ENCODE measurements at places on chromosomes 3 and 15.

GRCh38 chr3:4828279-4829030 is 150.8 kb upstream of the BHLHE40 start:
- no peak for DNase-seq

- no peak for DNase-seq
Measured at GRCh38 chr15:89851673-89852341, 37.2 kb upstream of the ANPEP start.

GRCh38 chr3:48400824-48401433 is 28.9 kb downstream of the FBXW12 start:
- peak; percentile 15 for DNase-seq

DNA sequence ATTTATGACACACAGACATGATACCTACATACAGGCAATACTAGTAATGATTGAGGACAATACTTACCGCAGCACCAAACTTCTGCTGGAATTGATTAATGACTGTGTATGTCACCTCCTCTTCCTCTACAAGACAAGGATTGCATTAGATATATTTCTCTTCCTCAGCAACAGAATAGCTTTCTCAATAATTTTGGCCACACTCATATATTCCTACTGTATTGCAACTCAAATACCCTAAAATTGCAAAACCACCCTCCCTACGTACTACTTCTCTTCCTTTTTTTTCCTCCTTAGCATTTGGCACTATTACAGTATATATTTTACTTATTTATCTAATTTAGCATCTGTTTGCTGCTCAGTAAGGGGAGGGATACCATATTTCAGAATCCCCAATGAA is 14.8 kb downstream of the EXD1 start:
- no peak for DNase-seq

DNA sequence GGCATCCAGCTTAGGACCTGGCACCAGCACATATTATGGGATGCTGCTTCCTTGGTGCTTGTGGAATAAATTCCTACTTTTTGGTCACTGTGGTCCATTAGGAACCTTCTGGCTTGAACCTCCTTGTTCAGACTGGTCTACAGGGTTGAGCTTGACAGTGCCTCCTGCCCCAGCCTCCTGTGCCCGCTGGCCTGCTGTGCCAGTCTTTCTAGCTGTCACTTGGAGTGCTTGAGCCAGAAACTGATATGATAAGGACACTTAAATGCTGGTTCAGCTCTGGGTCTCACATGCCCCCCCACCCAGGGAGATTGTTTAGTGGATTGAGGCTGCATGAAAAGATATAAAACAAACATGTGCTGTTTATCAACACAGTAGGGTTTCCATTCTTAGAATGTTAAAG is 147.8 kb downstream of the SLCO3A1 start:
- no peak for DNase-seq

DNA sequence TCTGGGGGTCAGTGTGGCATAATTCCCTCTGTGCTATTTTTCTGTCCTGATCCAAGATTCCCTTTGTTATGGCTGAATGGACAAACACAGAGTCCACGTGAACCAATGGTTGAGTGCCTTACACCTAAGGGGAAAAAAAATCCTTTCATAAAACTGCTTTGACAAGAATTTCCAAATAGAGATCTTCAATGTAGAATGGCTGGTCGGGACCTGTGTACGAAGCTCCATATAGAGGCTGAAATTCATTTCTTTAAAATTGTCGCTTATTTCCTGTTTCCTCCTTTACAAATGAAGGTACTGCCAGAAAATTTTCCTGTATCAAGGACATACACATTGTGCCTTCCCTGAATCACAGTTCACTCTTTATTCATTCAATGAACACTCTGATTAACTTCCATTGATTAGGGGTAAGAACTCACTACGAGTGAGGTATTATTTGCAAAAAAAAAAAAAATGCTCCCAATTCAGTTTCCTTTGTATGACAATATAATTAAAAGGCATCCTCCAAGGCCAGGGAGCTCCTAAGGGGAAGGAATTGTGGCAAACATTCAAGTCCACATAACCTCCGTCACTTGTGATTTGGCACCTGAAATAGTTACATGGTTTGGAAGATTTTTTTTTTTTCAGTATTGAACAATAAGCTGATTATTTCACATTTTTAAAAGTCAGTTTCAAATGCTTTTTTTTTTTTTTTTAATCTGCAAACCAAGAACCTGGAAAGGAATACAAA is 293.8 kb downstream of the MEX3B start:
- no peak for DNase-seq

Measured in stimulated activated CD8-positive, alpha-beta memory T cell treated with anti-CD3 and anti-CD28 coated beads, Interleukin-7, amount 100 ng/mL, for 1 hour (primary cell).